ENCODE measurements at places on chromosomes 13 and 19. TPM values are rescaled to one million over a fixed set of nuclear protein-coding genes. Genes with fewer than 3 reads are reported as not detected.

DNA sequence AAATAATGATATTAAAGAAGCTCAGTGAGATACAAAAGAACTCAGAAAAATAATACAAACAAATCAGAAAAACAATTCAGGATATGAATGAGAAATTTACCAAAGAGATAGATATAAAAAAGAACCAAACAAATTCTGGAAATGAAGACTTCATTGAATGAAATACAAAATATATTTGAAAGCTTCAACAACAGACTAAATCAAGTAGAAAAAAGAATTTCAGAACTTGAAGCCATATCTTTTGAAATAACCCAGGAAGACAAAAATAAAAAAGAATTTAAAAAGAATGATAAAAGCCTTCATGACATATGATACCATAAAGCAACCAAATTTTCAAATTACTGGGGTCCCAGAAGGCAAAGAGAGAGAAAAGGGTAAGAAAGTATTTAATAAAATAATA is 9.6 kb downstream of the LEUTX start:
- DNase-seq, result no peak

- DNase-seq, result no peak
Observed at GRCh38 chr13:66314911-66315310, 915.2 kb downstream of the PCDH9 start.

DNA sequence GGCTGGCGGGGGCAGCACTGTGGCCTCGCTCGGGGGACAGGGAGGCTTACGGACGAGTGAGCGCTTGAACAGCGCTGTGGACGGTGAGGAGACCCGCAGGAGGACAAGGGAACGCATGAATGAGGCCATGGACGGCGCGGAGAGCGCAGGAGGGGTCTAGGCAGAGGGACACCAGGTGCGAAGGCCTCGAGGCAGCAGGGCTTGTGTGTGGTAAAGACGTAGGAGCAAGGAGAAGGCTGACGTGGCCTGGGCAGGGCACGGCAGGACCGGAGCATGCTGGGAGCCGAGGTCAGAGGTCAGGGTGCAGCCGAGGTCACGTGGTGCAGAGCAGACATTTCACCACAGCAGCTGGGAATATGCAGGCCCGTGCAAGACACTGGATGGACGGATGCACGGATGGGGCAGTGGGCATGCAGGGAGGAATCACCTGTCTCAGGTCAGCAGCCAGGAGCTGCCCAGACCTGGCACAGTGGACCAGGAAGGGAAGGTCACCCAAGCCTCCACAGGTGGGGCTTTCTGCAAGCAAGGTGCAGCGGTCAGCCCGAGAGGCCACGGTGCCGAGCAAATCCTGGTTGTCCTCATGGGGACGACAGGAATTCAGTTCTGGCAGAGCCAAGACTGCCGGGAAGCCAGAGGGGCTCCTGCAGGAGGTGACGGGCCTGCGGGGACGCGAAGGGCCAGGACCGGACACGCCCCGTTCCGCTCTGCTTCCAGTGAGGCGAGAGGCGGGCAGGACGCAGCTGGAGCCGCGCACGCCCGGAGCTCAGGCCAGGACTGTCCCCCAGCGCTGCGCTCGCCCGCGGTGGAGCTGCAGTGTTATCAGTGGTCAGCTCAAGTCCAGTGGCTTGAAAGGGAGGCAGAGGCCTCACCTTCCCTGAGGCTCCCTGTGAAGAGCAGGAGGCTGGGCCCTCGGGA is 72.2 kb downstream of the RASA3 start:
- DNase-seq, result no peak

- DNase-seq, result no peak
Observed at GRCh38 chr19:45253396-45254027, 2.4 kb downstream of the MARK4 start.

GRCh38 chr19:47187335-47187655 is 43.7 kb downstream of the BBC3 start:
- no peak for DNase-seq

- DNase-seq, result peak; percentile 58
Observed at GRCh38 chr19:3573162-3573857, 566 bp downstream of the HMG20B start.

DNA sequence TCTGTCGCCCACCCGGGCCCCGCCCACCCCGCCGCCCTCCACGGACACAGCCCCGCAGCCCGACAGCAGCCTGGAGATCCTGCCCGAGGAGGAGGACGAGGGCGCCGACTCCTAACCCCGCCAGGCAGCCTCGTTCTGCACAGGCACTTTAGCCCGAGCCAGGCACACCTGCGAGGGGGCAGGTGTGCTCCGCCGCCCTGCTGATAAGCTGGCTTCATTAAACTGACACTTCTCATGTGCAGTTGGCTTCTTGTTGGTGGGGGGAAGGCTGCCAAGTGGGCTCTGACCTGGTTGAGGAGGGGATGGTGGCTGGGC is 8.2 kb downstream of the IL4I1 start:
- DNase-seq, result no peak

GRCh38 chr13:74135326-74136083 is 1.3 kb upstream of the KLF12 start:
- peak; percentile 90 for DNase-seq

GRCh38 chr13:111493468-111493867 is 173.0 kb downstream of the TEX29 start:
- DNase-seq, result no peak

DNA sequence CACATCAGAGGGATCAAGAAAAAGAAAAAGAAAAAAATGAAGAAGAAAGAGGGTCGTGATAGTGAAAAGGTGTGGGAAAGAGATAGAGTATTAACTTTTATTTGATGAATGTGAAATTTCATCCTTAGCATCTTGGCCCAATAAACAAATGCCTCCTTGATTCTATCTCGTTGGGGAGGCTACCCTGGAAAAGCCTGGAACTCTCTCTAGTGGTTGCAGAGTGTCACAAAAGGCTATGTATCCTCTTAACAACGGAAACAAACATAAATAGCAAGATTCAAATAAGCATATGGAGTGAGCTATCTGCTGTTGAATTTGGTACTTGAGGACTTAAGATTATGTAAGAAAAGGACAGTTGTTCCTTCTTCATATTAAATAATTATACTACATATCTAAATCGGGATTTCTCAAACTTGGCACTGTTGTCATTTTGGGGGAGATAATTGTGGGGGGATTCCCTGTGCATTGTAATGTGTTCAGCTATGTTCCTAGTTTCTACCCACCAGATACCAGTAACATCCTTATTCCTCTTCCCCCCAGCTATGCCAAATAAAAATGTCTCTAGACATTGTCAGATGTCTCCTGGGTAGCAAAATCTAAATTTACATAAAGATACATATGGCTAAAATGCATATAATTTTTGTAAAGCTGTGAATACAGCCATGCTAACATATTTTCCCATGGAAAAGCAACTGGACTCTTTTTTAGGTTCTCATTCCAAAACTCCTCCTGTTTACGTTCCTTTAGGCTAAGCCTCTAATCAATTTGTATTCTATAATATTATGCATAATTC is 557.2 kb downstream of the DCT start:
- DNase-seq, result no peak

GRCh38 chr13:112250788-112251445 is 125.2 kb upstream of the SPACA7 start:
- DNase-seq, result no peak

GRCh38 chr13:36030670-36031331 is 100.4 kb downstream of the DCLK1 start:
- peak; percentile 15 for DNase-seq

DNA sequence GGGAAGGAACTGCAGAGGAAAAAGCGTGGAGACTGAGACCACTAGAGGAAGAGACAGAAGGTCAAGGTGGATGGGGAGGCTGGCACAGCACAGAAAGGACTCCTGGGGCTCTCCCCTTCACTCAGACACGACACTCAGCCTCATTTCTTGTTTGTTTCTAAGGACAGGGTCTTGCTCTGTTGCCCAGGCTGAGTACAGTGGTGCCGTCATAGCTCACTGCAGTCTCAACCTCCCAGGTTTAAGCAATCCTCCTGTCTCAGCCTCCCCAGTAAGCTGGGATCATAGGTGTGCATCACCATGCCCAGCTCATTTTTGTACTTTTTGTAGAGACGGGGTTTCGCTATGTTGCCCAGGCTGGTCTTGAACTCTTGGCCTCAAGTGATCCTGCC is 11.4 kb upstream of the SEMA6B start:
- DNase-seq, result no peak

GRCh38 chr13:32125221-32125689 is 93.7 kb downstream of the FRY start:
- no peak for DNase-seq

DNA sequence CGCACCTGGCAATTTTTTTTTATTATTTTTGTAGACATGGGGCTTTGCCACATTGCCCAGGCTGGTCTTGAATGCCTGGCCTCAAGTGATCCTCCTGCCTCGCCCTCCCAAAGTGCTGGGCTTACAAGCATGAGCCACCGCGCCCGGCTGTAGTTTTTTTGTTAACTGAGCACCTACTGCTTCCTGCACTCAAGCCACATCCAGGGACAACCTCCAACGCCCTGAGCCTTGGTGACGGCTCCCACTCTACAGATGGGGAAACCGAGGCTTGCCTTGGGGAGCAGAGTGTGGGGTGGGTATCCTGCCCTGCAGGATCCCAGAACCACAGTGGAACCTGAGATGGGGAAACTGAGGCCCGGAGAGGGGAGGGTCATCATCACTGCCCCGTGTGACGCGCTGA is 3.0 kb downstream of the ELANE start:
- DNase-seq, result no peak

- no peak for DNase-seq
Observed at GRCh38 chr19:23789246-23789645, 30.6 kb upstream of the ZNF681 start.

DNA sequence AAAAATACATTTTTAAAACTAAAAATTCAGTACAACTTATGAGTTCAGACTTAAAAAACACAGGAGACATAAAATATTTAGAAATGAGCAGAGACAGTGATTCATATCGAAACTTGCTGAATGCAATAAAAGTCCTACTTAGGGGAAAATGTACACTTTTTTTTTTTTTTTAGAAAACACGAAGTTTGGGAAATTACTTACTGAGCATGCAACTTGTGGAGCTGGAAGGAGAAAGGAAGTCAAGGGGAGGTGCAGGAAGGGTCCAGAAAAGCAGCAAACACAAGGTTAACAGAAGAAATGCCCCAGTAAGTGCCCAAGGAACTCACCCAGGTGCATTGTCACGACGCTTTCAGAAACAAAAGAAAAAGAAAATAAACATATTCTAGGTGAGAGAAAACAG is 18.6 kb upstream of the LAIR1 start:
- no peak for DNase-seq

DNA sequence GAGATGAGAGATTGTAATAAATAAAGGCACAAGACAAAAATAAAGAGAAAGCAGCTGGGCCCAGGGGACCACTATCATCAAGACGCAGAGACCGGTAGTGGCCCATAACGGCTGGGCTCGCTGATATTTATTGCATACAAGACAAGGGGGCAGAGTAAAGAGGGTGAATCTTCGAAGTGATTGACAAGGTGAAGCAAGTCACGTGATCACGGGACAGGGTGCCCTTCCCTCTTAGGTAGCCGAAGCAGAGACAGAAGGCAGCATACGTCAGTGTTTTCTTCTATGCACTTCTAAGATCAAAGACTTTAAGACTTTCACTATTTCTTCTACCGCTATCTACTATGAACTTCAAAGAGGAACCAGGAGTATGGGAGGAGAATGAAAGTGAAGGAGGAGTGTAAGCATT is 4.6 kb upstream of the PRKCG start:
- no peak for DNase-seq

DNA sequence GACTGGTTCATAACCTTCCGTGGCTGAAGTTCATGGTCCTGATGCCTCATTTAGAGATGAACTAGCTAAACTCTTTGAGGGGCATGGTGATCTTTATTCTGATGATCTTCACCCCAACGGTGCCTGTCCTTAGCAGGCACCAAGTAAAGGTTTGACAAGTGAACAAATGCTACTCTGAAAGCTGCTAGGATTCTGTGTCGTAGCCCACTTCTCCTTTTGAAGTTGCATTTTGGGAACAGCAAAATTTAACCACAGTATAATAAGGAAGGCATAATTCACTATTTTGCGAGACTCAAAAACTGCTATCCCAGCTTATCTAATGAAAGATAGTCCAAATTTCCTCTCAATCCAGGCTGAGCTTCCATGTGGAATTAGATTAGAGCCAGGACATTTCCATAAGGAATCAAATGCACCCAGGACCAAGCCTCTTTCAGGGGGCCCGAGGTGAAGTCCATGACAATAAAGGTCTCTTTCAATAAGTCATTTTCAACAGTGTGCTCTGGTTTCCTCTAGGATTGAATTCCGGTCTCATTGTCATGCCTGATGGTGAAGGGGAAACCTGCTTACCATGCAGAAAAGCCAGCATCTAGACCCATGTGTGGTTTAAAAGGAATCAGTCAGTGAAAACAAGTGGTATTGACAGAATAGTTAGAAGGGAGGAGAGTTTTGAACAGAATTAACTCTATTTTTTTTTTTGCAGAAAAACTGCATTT is 23.1 kb downstream of the SIAH3 start:
- DNase-seq, result no peak

- DNase-seq, result no peak
Observed at GRCh38 chr19:16188521-16188920, 3.3 kb downstream of the FAM32A start.

DNA sequence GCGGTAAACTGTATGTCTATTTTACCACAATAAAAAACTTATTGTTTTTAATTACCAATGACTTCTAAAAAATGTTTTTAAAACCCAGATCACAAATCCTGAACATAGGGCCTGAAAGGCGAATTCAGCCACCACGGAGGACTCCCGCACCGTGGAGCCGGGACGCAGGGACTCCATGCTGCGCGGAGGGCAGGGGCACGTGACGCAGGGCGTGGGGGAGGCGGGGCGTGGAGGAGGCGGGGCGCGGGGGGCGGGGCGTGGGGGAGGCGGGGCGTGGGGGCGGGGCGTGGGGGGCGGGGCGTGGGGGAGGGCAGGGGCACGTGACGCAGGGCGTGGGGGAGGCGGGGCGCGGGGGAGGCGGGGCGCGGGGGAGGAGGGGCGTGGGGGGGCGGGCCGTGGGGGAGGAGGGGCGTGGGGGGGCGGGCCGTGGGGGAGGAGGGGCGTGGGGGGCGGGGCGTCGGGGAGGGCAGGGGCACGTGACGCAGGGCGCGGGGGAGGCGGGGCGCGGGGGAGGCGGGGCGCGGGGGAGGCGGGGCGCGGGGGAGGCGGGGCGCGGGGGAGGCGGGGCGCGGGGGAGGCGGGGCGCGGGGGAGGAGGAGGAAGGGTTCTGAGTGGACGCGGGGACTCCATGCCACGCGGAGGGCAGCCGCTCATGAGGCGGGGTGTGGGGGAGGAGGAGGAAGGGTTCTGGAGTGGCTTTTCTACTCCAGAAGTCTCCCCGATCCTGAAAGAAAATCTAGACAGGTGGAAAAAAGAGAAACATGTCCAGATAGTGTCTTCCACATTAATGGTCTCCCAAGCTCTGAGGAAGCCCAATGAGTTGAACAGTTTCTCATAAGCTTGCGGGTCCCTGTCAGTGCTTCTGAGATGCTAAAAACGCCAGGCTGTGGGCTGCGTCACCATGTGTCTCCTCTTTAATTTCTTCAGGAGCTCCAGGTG is 4.4 kb upstream of the PROZ start:
- DNase-seq, result peak; percentile 90

The NAPSA gene
- total RNA-seq, result 12.4 TPM

The ELOF1 gene
- total RNA-seq, result 28.1 TPM

The CGB2 gene
- not detected for total RNA-seq

The TUBA3C gene
- not detected for total RNA-seq

The LILRB2 gene
- total RNA-seq, result not detected

The DZIP1 gene
- total RNA-seq, result 17.2 TPM

The LIM2 gene
- not detected for total RNA-seq

The GPALPP1 gene
- total RNA-seq, result 27.1 TPM

All from hepatocyte (in vitro differentiated cells).